ENCODE measurements at places on chromosomes 16 and 17. TPM values are rescaled to one million over a fixed set of nuclear protein-coding genes. Genes with fewer than 3 reads are reported as not detected.

DNA sequence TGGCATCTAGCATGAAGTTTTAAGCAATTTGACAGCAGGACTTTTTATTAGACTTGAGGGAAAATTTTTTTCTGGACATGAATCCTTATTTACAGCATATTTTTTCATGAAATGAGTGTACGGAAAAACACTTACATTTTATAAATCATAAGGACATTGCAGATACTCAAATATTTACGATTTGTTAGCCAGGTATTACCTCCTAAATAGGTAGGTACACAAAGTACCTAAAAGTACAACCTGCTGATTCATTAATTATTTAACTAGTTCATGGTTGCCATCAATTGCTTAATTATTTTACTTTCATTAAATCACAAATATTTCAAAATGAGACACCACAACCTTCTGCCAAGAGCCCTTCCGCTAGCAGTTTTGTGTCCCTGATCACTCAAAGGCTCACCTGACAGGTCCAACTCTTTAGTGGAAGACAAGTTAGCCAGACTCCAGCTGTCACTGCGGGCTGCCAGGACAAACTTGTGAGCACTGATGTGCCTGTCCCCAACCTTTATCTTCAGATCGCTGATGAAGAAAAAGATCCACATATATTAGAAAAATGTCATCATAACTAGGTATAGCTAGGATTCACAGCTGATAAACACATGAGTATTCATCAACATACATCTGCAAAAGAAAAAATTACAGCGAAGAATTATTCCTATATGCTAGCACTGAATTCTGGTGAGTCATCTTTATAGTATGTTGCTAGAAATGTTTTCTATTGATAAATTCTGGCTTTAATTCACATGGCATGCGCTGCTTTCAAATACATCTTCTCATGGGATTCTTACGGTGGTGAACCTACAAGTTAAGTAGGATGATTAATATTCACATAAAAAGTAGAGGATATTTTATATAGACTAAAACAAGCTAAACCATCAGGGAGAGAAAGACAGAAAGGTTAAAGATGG is 28.2 kb downstream of the ANKFY1 start:
- H3K27me3 ChIP-seq, result no peaks in the 10 kb centered on the region
- DNase-seq, result no peak

DNA sequence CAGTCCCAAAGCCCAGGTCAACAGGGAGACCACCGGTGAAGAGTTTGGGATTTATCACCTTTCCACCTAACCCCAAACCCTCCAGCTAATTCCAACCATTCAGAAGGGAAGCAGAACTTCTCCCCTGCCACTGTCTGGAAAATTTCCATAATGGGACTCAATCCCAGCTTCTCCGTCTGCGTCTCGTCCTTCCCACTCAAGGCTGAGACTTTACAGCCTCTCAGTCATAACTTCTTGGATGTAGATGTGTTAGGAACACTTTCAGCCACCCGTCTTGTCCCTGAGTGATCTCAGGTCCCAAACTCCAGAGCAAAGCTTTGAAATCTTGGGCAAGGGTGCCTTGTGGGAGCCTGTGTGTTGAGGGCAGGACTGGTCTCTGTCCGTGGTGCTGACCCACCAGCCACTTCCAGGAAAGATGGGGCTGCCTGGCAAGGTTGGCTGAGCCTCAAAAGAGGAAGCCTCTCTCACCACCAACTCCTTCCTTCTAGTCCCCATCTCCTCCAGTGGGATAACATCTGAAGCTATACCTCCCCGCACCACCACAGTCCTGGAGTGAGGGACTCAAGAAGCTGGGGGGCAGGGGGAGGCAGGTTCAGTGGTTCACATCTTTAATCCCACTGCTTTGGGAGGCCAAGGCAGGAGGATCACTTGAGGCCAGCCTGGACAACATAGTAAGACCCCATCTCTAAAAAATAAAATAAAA is 9.3 kb downstream of the GAS2L2 start:
- H3K36me3 ChIP-seq, result no peaks in the 10 kb centered on the region
- H3K27me3 ChIP-seq, result peaks cover 56% of the 10 kb centered on the region
- H3K4me3 ChIP-seq, result no peak overlapping the region

DNA sequence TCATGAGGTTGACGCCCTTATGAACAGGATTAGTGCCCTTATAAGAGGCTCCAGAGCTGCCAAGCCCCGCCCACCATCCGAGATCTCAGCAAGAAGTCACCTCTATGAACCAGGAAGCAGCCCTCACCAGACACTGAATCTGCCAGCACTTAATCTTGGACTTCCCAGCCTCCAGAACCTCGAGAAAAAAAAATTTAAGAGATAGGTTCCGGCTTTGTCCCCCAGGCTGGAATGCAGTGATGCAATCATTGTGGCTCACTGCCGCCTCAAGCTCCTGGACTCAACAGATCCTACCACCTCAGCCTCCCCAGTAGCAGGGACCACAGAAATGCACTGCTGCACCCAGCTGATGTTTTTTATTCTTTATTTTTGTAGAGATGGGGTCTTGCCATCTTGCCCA is 22.5 kb upstream of the ADCY9 start:
- H3K36me3 ChIP-seq, result peaks cover 6% of the 10 kb centered on the region
- H3K4me3 ChIP-seq, result no peak overlapping the region
- no peak for DNase-seq
- H3K27ac ChIP-seq, result peak overlapping the region; percentile 34
- no peaks in the 10 kb centered on the region for H3K27me3 ChIP-seq

- H3K27ac ChIP-seq, result no peak overlapping the region
- H3K36me3 ChIP-seq, result no peaks in the 10 kb centered on the region
- H3K27me3 ChIP-seq, result no peaks in the 10 kb centered on the region
- no peaks in the 10 kb centered on the region for H3K4me1 ChIP-seq
These were observed 159.5 kb downstream of the RBFOX1 start for GRCh38 chr16:7492122-7492521.

Gene INTS2
- total RNA-seq, result 17.9 TPM

- H3K4me1 ChIP-seq, result no peaks in the 10 kb centered on the region
- no peaks in the 10 kb centered on the region for H3K27me3 ChIP-seq
- H3K27ac ChIP-seq, result no peak overlapping the region
- no peak for DNase-seq
- H3K4me3 ChIP-seq, result no peak overlapping the region
These were observed 31.2 kb downstream of the NFATC3 start for GRCh38 chr16:68116256-68116867.

DNA sequence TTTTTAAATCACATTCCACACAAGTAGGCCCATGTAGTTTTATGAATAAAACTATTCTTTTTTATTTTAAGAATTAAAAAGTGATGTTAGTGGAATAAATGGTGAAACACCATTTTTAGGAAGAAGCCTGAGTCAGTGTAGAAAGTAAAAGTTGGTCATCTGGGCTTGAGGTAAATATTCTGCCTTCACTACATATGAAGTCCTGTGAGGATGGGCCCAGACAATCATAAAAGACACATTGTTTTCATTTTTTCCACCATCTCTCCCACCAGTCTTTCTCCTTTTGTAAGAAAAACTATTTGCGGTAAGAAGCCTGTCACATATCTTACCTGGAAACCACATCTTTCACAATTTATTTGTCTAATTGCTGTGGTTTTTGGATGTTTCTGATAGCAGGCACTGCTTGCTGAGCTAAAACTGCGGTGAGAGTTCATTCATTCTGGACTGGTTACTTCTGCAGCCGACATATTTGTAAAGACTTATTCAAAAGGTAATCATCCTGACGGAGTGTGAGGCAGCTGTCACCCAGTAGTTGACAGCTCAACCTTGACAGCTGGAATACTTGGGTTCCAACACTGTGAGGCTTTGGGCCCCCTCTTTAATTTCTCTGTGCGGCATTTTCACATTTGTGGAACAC is 10.6 kb upstream of the RFFL start:
- DNase-seq, result no peak
- H3K4me1 ChIP-seq, result peaks cover 12% of the 10 kb centered on the region
- no peak overlapping the region for H3K4me3 ChIP-seq
- peak overlapping the region; percentile 72 for H3K27ac ChIP-seq
- H3K27me3 ChIP-seq, result no peaks in the 10 kb centered on the region

Gene DOK4
- total RNA-seq, result 79.0 TPM

Gene SRCIN1
- total RNA-seq, result 21.4 TPM

- no peaks in the 10 kb centered on the region for H3K27me3 ChIP-seq
- no peaks in the 10 kb centered on the region for H3K4me1 ChIP-seq
- H3K4me3 ChIP-seq, result no peak overlapping the region
- no peak overlapping the region for H3K27ac ChIP-seq
- peaks cover 12% of the 10 kb centered on the region for H3K36me3 ChIP-seq
These were observed 126.4 kb upstream of the SMURF2 start for GRCh38 chr17:64788286-64789060.

Gene CCT6B
- total RNA-seq, result 3.5 TPM

GRCh38 chr16:4615384-4616046 is 827 bp upstream of the UBALD1 start:
- peak overlapping the region; percentile 90 for H3K4me3 ChIP-seq
- no peaks in the 10 kb centered on the region for H3K27me3 ChIP-seq
- peak overlapping the region; percentile 98 for H3K27ac ChIP-seq
- peaks cover 34% of the 10 kb centered on the region for H3K4me1 ChIP-seq
- peaks cover 2% of the 10 kb centered on the region for H3K36me3 ChIP-seq
- no peak for DNase-seq

GRCh38 chr16:3259836-3260235 is 3.4 kb upstream of the MEFV start:
- no peak for DNase-seq
- H3K4me1 ChIP-seq, result peaks cover 8% of the 10 kb centered on the region
- no peak overlapping the region for H3K4me3 ChIP-seq
- no peaks in the 10 kb centered on the region for H3K36me3 ChIP-seq
- no peak overlapping the region for H3K27ac ChIP-seq

Measured in mesothelial cell of epicardium (in vitro differentiated cells).